ENCODE measurements at places on chromosomes 11 and 22.

GRCh38 chr11:83663988-83664387 lies 377.8 kb upstream of the CCDC90B start:
- DNase-seq: no peak

GRCh38 chr11:65672180-65672860 lies 9.6 kb upstream of the RELA start:
- no peak for DNase-seq

GRCh38 chr11:4611986-4612385 lies 4.0 kb upstream of the TRIM68 start:
- no peak for DNase-seq

DNA sequence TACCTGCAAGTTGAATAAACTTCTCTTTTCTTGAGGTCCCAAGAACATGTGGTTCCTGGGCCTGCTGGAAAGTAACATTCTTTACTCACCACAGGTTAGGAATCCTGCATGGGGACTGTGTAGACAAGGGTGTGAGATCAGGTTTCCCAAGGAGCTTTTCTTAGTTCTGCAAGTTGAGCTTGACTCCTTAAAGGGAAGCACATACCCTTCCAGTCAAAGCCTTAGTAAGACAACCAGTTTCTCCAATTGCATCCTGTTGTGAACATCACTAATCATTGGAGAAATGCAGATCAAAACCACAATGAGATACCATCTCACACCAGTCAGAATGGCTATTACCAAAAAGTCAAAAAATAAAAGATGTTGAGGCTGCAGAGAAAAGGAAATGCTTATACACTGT lies 48.3 kb upstream of the PAK1 start:
- DNase-seq: no peak

DNA sequence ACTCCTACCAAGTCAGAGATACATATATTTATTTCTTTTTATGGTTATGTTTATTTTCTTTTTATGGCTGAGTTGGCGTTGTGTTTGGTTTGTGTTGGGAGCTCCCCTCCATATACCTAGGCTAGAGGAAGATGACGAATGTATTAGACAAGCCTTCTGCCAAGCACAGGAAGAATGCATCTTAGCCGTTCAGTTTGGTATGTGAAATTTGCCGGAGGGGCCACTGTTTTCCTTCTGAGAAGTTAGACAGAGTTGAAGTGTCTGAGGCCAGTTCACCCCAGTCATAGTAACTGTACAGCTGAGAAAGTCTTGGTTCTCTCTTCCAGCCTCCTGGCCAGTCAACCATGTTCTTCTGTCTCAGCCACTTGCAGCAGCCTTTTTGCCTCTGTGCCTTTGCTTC lies 29.8 kb downstream of the TEAD1 start:
- no peak for DNase-seq

DNA sequence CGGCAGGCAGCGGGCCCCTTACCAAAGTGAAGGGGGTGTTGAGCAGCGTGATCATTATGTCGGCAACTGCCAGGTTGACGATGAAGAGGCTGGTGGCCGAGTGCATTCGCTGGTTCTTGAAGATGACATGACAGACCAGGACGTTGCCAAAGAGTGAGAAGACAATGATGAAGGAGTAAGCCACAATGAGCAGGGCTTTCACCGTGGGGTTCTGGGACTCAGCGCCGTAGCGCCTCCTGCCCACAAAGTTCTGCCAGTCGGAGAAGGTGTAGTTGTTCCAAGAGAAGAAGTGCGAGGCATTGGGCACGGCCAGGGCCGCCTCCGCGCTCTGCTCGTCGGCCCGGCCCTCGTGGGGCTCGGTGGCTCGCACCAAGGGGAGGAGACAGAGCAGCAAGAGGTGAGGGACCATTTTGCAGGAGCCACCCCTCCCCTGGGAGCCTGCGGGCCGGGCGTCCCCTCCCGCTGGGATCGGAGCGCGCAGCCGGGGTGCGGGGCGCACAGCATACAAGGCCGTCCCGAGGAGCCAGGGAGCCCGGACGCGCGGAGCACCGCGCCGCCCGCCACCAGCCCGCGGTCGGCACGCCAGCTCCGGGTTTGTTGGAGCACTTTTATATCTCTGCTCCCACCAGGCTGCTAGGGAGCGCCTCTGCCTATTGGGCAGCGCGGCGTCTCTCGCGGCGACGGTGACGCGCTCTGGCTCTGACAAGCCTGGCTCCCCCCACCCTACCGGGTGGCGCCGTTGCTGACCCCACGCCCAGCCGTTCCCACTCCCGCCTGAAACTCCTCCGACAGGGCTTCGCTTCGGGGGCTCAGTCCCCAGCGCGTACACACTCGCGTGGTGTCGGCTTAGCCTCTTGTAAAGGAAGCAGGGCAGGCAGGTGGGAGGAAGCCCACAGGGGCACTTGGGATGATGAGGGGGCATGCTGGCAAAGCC lies at the start of gene GPR83:
GPR83 (minus strand) TSS at position 581 of the 934 bp plus-strand sequence; CDS start at position 409, 172 bp downstream.
- DNase-seq: no peak

DNA sequence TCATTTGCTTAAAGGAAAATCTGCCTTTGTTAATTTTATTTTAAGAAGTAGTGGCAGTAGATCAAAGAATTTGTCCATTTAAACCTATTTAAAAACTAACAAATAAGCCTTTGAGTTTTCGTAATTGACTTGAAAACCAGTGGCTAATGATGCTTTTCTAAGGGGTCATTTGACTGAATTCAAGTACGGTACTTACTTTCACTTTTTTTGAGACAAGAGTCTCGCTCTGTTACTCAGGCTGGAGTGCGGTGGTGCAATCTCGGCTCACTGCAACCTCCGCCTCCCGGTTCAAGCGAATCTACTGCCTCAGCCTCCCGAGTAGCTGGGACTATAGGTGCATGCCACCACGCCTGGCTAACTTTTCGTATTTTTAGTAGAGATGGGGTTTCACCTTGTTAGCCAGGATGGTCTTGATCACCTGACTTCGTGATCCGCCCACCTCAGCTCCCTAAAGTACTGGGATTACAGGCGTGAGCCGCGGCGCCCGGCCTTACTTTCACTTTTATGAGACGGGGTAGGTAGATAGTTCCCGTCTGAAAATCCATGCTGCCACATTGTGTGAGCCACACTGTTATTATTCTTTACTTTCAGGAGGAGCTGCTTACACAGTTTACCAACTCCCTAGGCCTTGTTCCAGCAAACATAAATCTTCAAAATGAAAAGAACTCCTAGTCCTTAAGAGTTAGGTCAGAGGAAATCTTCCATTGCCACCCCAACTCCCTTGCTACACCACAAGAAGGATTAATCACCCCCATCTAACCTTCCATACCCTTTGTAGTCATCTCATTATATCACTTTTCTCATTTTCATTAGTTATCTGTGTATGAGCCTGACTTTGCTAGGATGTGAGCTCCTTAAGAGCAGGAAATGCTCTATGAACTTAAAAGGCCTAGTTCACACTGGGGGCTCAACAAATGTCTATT lies 926.6 kb upstream of the CCDC90B start:
- no peak for DNase-seq

GRCh38 chr11:96275801-96276594 lies 67.0 kb downstream of the MAML2 start:
- DNase-seq: no peak

DNA sequence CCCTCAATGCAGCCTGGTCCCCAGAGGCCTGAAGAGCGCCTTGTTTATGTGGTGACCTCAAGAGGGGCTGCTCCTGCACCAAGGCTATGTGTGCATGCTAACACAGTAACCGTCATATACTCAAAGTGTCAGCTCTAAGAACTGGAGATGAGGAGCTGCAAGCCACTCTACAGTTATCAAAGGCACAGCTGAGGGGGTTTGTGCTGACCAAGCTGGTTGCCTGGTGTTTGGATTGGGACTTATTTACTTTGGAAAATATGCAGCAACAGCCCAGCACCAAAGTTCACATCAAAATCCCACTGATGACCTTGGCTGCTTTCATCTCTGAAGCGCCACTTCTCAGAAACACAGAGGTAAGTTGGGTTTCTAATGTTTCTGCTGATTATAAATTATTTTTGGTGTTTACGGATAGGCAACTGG lies at the start of gene SERPIND1:
SERPIND1 (plus strand) TSS at position 321 of the 420 bp plus-strand sequence. CDS start 5,200 bp downstream, outside the sequence.
- no peak for DNase-seq

GRCh38 chr11:84022201-84022600 lies 736.0 kb upstream of the CCDC90B start:
- DNase-seq: no peak

GRCh38 chr11:73889019-73889418 lies 12.2 kb downstream of the PAAF1 start:
- peak; percentile 68 for DNase-seq

GRCh38 chr11:110711776-110712658 lies at the start of gene ARHGAP20:
Gene ARHGAP20, minus strand, starts transcription at chr11:110712437. Its CDS starts 206 bp downstream, at chr11:110712231.
- DNase-seq: no peak

GRCh38 chr11:19984048-19984742 lies 176.1 kb downstream of the DBX1 start:
- DNase-seq: no peak

- DNase-seq: no peak
These were observed 15.5 kb downstream of the EIF3F start for GRCh38 chr11:8002676-8003075.

DNA sequence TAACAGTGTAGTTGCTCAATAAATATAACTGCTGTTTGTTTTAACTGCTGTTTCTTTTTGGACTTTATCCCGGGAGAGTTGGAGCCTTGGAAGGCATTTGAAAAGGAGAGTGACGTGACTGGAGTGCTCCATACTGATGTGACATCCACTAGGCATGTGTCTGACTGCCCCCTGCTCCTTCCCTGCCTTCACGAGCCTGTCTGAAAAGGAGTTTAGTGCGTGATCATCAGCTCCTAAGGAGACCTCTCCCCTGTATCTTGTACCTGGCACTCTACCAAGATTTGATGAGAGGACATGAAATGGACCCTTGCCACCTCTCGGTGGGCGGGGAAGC lies 22.9 kb downstream of the ZBTB16 start:
- DNase-seq: no peak

GRCh38 chr11:429931-430456 lies 11.8 kb downstream of the ANO9 start:
- DNase-seq: no peak

DNA sequence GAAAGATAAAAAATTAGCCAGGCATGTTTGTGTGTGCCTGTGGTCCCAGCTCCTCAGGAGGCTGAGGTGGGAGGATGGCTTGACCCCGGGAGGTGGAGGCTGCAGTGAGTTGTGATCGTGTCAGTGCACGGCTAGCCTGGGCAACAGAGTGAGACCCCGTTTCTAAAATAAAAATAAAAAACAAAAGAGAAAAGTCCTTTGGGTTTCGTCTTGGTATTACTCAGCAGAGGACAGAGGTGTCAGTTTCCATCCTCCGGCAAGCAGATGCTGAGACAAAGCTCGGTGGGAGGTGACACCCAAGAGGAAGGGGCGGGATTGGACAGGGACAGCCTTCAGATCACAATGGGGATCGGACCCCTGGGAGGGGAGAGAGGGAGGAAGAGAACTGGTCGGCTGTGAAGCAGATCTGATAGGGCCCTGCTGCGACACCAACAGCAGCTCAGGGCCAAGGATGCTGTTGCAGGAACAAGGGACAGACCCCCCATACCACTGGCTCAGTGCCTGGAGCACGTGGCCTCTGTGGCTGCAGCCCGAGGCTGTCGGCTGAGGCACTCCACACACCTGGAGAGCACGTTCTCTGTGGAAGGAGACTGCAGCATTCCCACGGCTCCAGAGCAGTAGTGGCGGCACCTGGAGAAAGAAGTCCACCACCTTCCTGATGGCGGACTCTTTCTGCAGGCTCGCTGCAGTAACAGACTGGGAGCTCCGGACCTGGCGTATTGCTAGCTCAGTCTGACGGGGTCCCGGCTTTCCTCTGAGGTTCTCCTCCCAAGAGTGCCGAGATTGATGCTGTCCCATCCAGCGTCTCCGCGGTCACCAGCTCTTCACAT lies 5.2 kb upstream of the BID start:
- no peak for DNase-seq

GRCh38 chr22:28629420-28630176 lies 50.0 kb downstream of the TTC28 start:
- DNase-seq: peak; percentile 63

- DNase-seq: no peak
These were observed 267.0 kb downstream of the TBC1D22A start for GRCh38 chr22:47029244-47030074.

DNA sequence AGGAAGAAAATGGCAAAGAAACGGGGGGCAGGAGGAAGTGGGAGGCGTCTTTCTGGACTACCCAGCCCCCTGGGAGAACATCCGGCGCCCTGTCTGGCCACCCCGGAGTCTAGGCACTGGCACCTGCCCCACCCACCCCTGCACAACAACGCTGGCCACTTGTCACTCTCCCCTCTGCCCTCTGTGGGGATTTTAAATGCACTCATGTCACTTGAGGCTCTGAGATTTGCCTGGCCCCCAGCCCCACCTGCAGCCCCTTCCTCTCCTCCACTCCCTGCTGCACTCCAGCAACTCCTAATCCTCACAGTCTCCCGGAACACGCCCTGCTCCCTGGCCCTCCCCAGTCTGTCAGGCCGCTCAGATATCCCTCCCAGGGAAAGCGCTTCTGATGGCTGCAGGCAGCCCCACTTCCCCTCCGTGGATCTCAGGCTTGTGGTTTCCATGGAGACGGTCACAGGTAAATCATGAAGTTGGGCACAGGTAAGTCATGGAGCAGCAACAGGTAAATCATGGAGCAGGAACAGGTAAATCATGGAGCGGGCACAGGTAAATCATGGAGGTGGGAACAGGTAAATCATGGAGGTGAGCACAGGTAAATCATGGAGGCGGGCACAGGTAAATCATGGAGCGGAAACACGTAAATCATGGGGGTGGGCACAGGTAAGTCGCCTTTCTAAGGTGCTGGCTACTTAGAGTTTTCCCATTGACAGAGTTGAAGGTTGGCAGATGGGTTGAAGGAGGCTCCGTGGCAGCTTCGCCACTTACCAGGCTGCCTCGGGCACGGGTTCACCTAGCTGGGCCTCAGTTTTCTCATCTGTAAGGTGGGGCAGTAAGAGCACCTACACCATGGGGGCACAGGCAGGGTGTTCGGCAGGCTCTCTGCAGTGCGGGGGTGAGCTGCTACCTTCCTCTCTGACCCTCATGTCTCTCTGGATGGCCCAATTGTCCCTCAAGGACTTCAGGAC lies 79.0 kb upstream of the SHISAL1 start:
- DNase-seq: no peak

GRCh38 chr11:121152764-121153163 lies 51.7 kb downstream of the TECTA start:
- no peak for DNase-seq

DNA sequence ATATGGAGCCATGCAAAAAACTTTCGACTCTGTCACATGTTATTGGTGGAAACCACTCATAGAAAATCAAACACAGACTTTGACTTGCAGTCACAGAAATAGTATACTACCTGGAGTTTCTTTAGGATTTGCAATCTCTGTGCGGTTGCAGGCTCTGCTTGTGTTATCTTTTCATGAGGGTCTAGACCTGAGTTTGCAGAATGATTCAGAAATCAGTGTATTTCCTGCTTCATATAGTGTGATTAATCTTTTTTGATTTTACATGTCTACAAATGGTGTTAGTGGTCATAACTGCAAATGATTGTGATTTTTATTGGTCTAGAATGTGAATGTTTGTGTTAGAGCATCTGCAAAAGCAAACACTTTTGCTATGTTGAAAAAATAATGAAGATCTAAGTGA lies 690.2 kb downstream of the NTM start:
- no peak for DNase-seq

- DNase-seq: peak; percentile 50
These were observed 5.9 kb upstream of the BDNF start for GRCh38 chr11:27705873-27706820.
